Right hindlimb (tissue), 1 donor: ENCODE measurements at places on chromosomes 1 and 21.

DNA sequence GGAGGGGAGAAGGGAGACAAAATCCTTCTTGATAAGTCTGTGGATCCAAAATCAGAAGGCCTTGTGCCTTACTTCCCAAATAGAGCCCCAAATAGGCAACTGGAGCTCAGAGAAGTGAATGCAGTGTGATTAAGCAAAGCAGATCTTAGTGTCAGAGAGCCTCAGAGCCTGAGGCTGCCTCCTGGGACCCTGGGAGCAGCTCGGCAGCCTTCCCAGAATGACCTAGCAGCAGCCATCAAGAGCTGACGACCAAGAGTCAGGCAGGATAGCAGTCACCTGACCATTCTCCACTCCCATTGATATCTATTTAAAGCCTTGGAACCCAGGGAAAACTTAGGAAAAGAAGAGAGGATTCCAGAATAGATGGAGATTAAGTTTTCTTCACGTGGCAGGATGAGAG is 78.0 kb upstream of the SMYD2 start:
- no peak for DNase-seq

GRCh38 chr1:247328311-247328710 is 3.4 kb downstream of the ZNF496 start:
- DNase-seq = no peak

- no peak for DNase-seq
These were observed 22.6 kb downstream of the GON4L start for GRCh38 chr1:155834296-155834926.

DNA sequence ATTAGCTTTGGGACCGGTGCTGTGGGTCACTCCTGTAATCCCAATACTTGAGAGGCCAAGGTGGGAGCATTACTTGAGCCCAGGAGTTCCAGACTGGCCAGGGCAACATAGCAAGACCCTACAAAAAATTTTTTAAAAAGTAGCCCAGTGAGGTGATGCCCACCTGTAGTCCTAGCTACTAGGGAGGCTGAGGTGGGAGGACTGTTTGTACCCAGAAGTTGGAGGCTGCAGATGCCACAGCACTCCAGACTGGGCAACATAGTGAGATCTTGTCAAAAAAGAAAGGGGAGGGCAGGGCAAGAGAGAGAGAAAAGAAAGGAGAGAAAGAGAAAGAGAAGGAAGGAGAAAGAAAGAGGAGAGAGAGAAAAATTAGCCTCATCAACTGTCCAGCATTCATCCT is 6.3 kb downstream of the ITSN1 start:
- no peak for DNase-seq

GRCh38 chr1:61638911-61639605 is 85.9 kb downstream of the TM2D1 start:
- no peak for DNase-seq

DNA sequence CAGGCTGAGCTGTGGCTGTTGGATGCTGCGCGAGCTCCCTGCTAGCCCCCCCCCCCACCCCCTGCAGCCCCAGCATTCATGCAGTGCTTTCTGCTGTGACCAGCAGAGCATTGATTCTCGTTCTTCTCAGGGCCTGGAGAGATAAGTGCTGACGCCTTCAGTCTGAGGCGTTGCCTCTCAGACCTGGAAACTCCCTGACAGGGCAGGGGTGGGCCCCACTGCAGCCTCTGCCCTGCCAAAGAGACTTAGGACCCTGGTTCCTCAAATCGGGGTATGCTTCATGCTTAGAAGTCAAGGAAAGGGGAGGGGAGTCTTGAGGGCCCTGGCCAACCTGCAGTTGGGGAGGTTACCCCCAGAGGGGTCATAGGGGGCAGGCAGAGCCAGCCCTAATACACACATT is 38.5 kb downstream of the PTPRF start:
- no peak for DNase-seq

- no peak for DNase-seq
These were observed 539.5 kb downstream of the MATN1 start for GRCh38 chr1:30183895-30184294.

DNA sequence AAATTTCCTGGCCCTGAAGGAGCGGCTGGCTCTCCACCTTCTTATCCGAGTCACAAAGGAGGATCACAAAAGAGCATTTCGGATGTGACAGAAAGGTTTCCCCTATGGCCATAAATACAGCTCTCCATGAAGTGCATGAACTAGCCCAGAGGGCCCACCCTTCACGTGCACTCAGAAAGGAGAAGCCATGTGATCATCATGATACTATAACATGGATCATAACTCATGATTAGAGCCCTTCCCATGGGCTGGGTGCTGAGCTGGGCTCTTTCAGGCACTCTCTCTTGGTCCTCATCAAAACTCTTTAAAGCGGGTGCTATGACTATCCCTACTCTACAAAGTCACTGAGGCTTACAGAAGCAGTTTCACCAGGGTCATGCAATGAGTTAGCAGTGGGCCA is 135.0 kb downstream of the PTPRU start:
- DNase-seq = no peak

DNA sequence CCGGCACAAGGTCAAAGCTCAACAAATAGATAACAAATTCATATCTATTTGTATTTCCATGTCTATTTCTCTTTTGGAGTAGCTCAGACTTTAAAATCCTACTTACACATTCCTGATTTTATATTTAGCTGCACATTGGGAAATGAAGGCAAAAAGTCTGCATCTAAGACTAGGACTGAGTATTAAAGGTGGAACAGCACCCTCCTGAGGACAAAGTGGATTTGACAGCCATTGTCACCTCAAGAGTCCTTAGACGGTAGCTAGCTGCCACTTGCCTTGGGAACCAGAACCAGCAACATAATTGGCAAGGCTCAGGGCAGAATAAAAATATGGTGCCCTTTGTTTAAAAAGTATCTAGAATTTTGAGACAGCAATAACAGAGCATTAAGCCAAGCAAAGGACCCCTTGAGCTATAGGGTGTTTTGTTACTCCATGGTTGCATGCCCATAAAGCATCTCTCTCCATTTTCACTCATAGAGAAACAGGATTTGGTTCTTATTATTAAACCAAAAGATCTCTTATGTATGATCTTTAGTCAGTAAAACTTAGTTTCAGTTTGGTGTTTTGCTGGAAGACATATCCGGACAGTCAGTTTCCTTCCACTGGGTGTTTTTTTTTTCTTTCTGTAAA is 30.0 kb upstream of the SGIP1 start:
- DNase-seq = no peak

GRCh38 chr1:25450891-25451290 is 20.2 kb downstream of the MACO1 start:
- DNase-seq = no peak

GRCh38 chr1:156652131-156652991 is 10.4 kb downstream of the BCAN start:
- DNase-seq = no peak

DNA sequence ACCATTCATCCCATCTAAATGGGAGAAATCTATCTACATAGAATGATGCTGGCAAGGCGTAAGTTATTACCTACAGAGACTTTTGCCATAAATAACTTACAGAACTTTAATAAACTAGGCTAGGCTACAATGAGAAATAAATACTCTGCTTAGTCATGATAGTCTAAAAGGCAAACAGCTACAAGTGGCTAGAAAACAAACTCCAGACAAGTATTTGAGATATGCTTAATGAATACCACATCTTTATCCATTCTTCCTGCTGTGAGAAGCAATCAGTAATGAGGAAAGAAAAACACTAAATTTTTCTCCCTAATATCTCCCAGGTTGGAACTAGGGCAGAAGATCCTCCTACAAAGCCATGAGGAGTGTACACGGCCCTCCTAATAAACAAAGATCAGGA is 187.0 kb upstream of the OLFM3 start:
- DNase-seq = no peak

DNA sequence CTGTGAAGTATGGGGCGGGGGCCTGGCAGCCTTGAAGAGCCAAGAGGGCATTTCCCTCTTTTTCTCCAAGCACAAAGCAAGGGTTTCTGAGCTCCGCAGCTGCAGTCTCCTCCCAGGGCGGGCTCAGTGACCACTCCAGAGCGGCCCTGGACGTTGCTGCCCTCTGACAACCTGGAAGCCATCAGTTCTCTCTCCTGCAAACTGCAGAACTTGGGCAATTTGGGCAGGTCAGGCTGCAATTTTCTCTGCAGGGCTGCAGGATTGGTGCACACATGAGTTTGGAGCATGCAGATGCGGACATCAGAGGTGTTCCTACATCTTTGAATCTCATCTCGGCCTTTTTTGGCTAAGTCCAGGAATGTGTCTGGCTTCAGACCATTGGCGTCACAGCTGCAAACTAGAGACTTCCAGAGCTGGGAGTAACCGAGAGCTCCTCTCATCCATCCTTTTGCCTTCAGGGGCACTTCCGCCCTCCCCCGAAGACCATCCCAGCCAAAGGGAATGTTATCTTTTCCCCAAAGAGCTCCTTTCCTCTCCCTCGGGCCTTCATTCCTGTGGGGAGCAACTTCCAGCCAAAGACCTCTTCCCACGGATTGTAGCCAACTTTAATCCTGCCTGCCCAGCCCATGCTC is 139.6 kb upstream of the WNT4 start:
- DNase-seq = no peak

- DNase-seq = no peak
These were observed 117.7 kb upstream of the ETS2 start for GRCh38 chr21:38688068-38688467.

DNA sequence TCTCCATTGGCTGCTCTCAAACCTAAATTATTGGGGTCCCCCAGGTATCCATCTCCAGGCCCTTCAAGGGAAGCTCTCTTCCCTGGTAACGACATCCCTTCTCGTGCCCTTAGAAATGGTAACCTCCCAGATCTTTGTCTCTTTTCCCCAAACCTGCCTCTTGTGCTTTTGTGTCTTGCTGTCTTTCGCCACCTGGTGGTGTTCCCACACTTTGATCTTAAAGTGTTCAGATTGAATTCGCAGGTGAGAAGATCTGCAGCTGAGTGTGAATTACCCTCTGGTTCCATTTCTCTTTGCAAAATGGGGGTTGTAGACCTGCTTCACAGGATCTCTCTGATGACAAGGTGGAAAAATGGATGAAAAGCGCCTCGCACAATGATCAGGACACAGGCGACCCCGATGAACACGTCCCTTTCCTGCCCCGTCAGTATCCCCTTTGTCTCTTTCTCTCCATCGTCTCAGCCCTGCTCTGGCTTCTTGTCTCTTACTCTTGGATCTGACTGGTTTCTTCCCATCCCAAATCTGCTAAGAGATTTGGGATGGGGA is 53.1 kb downstream of the DOP1B start:
- DNase-seq = no peak

GRCh38 chr1:74427681-74428080 is 84.7 kb downstream of the LRRC53 start:
- no peak for DNase-seq

GRCh38 chr21:44701023-44701400 is 4.0 kb downstream of the KRTAP10-12 start:
- DNase-seq = no peak

DNA sequence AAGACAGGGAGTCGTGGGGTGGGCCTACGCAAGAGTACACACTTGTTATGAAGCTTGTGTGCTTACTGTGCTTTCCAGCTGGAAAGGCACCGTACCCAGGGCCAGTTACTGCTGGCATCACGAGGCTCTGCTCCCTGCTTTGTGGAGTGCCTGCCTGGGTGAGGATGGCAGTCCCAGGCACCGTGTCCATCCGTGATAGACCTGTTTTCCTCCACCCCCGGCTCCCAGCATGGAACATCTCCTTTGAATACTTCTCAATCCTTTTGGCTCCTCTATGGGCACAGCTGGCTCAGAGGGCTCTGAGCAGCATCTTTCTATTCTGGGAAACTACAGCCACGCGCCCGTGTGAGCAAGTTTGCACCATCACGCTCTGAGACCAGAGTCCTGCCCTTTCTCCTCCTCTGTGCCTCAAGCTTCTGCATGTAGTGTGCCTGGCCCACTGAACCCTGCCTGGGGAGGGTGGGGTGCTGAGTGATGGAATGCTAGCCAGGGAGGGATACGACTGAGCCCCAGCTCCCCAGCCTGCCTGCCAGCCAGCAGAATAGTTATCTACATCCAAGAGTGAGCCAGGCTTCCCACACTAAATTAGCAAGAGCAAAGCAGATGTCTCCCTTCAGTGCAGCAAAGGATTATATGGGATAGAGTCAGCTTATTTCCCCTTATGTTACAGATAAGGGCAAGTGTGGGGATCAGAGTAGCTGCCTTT is 7.1 kb upstream of the TNR start:
- DNase-seq = no peak

- DNase-seq = no peak
These were observed 38.9 kb downstream of the LEPR start for GRCh38 chr1:65459397-65459768.

GRCh38 chr1:96837057-96837780 is 115.6 kb downstream of the PTBP2 start:
- DNase-seq = no peak

DNA sequence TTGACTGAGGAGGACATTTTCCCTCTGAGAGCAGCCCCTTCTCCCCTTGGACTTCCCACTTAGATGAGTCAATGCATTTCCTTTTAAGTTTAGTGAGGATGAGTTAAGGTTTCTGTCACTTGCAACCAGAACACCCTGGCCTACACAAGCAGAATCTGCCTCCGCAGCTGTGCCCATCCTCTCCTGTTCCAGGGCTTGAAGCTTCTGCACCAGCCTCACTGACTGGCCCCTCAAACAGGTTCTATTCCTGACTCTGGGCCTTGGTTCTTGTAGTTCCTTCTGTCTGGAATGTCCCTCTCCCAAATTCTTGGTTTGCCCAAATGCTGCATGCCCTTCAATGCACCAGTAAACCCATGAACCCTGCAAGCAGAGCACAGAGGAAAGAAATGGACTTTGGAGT is 394.4 kb downstream of the PTPRU start:
- DNase-seq = no peak

GRCh38 chr1:3125078-3125477 is 56.1 kb downstream of the PRDM16 start:
- no peak for DNase-seq

GRCh38 chr1:7853684-7854026 is 790 bp upstream of the UTS2 start:
- no peak for DNase-seq

GRCh38 chr1:25238046-25238445 is 5.7 kb upstream of the SYF2 start:
- DNase-seq = no peak

DNA sequence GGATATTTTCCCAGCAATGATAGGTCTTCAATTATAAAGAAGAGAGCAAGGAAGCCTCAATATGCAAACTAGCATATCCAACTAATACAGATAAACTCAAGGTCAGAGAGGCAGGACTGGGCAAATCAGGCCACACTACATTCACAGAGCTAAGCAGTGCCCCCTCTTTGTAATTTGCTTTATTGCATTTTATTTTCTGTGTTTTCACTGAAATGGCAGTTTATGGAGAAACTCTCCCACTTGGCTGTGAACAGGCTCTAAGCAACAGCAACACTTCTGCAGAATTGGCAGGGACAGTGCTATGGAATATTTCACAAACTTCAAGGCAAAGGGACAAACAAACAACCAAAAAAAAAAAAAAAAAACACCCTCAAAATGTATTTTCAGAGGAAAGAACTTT is 93.4 kb upstream of the SOD1 start:
- no peak for DNase-seq
